ENCODE measurements at places on chromosomes 11 and 22. TPM values are rescaled to one million over a fixed set of nuclear protein-coding genes. Genes with fewer than 3 reads are reported as not detected.

TRIM51 gene
- total RNA-seq: not detected

CHST1 gene
- total RNA-seq: 1.3 TPM

OR5P2 gene
- total RNA-seq: not detected

PAFAH1B2 gene
- total RNA-seq: 30.5 TPM

PGA5 gene
- total RNA-seq: not detected

SCGB1D2 gene
- 0.28 TPM for total RNA-seq

BAIAP2L2 gene
- total RNA-seq: 7.8 TPM

TMEM126A gene
- total RNA-seq: 58.8 TPM

PYGM gene
- 0.27 TPM for total RNA-seq

HEPN1 gene
- total RNA-seq: not detected
